Activated CD8-positive, alpha-beta memory T cell treated with anti-CD3 and anti-CD28 coated beads, Interleukin-2, amount 10 ng/mL, durations not matched to agents 7 days and 5 days (primary cell): ENCODE measurements at places on chromosomes 3 and 15.

GRCh38 chr3:155602307-155602706 lies 142.6 kb downstream of the PLCH1 start:
- H3K36me3 ChIP-seq, result no peaks in the 10 kb centered on the region
- DNase-seq, result no peak
- no peaks in the 10 kb centered on the region for H3K4me1 ChIP-seq
- no peak overlapping the region for H3K4me3 ChIP-seq

GRCh38 chr3:36729204-36730056 lies 34.9 kb downstream of the DCLK3 start:
- no peaks in the 10 kb centered on the region for H3K36me3 ChIP-seq
- H3K27me3 ChIP-seq, result peaks cover 18% of the 10 kb centered on the region
- H3K4me1 ChIP-seq, result no peaks in the 10 kb centered on the region
- H3K27ac ChIP-seq, result no peak overlapping the region
- DNase-seq, result no peak

GRCh38 chr3:78802562-78802930 lies 965.3 kb downstream of the ROBO1 start:
- no peaks in the 10 kb centered on the region for H3K4me1 ChIP-seq
- H3K27ac ChIP-seq, result no peak overlapping the region
- H3K36me3 ChIP-seq, result no peaks in the 10 kb centered on the region
- no peak for DNase-seq
- no peak overlapping the region for H3K4me3 ChIP-seq
- no peaks in the 10 kb centered on the region for H3K27me3 ChIP-seq

GRCh38 chr3:32120471-32120870 lies 14.1 kb downstream of the GPD1L start:
- H3K27ac ChIP-seq, result no peak overlapping the region
- H3K27me3 ChIP-seq, result no peaks in the 10 kb centered on the region
- no peak for DNase-seq

DNA sequence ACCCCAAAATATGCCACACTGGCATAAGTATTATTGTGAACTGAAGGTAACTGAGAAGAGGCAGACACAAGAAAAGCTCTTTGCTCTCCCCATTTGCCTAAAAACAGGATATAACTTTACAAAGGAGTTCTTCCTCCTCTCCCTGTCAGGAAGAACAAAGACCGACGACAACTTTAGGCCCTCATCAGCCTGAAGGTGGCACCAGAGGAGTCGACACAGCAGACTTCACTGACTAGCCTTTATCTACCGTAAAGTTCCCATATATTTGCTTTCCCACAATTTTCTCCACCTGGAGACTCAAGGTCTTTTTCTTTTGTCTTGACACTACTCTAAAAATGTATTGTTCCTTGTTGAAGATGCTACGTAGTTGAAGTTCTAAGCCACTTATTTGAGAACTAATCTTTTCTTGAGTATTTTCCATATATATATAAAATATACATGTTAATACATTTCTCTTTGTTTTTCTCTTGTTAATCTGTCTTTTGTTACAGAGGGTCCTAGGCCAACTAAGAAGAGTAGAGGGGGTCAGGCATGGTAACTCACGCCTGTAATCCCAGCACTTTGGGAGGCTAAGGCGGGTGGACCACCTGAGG lies 16.2 kb upstream of the XIRP1 start:
- DNase-seq, result no peak
- H3K36me3 ChIP-seq, result no peaks in the 10 kb centered on the region
- H3K27me3 ChIP-seq, result peaks cover 30% of the 10 kb centered on the region
- no peak overlapping the region for H3K27ac ChIP-seq
- H3K4me1 ChIP-seq, result peaks cover 16% of the 10 kb centered on the region
- no peak overlapping the region for H3K4me3 ChIP-seq

DNA sequence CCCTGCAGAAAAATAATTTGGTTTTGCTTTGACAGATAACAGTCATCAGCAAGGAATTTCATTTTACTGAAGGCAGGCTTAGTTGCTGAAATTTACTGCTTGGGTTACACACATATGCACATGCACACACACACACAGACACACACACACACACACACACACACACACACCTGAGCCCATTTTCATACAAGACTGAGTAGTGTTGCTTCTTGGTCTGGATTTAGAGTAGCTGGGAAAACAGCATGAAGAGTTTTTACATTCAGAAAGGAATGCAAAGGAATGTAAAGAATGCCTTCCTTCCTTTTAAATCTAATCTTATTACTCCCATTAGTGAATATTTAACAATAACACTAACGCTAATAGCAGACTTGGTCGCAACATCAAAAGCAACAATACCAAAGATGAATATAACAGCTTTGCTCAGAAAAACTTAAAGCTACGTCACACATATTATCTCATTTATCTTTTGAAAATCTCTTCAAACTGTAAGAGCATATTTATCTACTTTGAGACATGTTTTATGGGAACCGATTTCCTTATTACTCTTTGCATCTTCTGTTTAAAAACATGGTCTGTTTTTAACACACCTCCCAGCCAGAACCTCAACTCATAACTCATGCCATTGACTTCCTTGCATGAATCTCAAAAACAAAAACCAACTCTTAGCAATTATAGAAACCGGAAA lies 32.5 kb downstream of the RFTN1 start:
- peaks cover 67% of the 10 kb centered on the region for H3K4me1 ChIP-seq
- peaks cover 55% of the 10 kb centered on the region for H3K36me3 ChIP-seq
- no peak for DNase-seq
- peak overlapping the region; percentile 83 for H3K27ac ChIP-seq

DNA sequence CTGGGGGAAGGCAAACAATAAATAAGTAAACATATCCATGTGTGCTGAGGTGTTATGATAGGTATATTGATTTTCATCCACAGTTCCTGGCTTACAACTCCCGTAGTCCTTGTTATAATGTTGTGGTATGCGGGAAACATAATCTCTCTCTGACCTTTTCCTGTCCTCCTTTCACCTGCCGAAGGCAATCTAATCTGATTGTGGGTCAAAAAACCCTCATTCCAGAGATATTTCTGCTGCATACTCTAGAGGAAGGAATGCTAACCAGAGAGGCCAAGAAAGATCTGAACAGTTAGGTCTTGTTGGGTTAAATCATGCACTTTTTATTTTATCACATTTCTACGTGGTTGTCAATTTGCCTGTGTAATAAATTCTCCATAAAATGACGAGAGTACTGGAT lies 383.6 kb upstream of the SEMA6D start:
- H3K27me3 ChIP-seq, result no peaks in the 10 kb centered on the region
- H3K4me1 ChIP-seq, result no peaks in the 10 kb centered on the region
- no peak for DNase-seq
- no peak overlapping the region for H3K4me3 ChIP-seq

DNA sequence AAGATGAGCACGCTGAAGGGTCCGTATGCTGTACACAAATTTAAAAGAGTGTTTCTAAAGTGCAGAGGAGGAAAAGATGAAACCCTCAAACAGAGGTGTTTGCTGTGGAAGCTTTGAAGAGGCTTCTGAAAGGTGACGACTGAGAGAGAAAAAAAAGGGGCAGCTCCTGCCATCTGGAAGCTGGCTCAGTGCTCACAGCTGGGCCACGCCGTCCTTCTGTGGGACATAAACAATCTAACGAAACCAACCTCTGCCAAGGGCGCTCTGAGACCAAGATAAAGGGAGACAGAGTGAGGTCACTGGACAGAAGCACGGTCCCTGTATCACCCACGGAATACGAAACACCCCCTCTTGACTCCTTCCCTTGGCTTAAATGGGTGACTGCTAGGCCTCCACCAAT lies 96.3 kb upstream of the SLC6A6 start:
- H3K4me3 ChIP-seq, result no peak overlapping the region
- peaks cover 16% of the 10 kb centered on the region for H3K4me1 ChIP-seq
- H3K27ac ChIP-seq, result no peak overlapping the region
- DNase-seq, result no peak

DNA sequence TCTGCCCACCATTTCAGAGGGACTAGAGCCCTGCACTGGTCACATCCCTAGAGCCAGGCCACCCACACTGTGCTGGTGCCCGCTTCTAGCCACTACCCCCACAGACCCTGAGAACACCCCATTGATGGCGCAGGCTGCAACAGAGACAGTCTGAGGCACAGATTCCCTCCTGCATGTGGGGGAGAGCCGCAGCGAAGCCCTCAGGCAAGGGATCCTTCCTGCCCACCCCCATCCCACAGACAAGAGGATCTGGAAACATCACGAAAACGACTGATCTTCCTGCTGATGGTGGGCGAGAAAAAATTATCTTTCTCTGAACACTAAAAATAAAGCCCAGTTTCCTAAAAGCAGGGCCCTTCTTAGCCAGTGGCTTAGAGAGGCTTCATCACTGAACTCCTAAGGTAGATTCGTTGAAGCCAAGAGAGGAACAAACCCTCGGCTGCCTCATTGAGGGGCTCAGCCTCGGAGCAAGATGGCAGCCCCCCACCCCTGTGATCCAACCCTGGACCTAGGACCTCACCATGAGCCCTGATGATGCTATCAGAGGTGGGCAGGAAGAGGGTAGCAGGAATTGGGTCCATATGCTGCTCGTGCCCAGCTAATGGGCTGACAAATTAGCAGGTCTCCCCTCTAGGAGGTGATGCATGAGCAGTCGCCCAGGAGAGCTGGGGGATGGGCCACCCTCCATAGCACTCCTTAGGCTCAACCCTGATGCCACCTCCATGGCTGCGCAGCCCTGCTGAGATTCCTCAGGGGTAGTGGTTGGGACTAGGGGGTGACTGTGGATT lies 54.5 kb downstream of the CACNA2D2 start:
- no peak for DNase-seq
- H3K27me3 ChIP-seq, result no peaks in the 10 kb centered on the region
- H3K27ac ChIP-seq, result peak overlapping the region; percentile 31
- no peak overlapping the region for H3K4me3 ChIP-seq
- H3K4me1 ChIP-seq, result peaks cover 16% of the 10 kb centered on the region

DNA sequence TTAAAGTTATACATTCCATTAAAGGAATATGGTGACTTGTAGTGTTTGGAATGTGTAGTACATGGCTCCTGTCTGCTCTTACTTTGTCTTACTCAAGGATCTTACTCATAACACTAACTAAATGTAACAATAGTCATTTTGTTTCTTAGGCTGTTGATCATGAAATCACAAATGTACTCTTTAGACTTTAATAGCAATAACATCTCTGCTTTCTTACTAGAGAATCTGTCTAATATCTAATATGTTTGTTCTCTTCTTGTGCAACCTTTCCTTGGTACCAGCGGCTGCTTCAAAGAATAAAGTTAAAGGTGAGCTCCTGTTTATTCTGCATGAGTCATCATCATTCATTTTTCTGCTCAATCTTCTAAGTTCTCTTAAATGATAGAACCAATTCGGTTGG lies 767.5 kb downstream of the CADM2 start:
- H3K4me3 ChIP-seq, result no peak overlapping the region
- no peak overlapping the region for H3K27ac ChIP-seq
- no peaks in the 10 kb centered on the region for H3K4me1 ChIP-seq
- DNase-seq, result no peak
- no peaks in the 10 kb centered on the region for H3K27me3 ChIP-seq

- peaks cover 2% of the 10 kb centered on the region for H3K36me3 ChIP-seq
- no peaks in the 10 kb centered on the region for H3K27me3 ChIP-seq
- no peak overlapping the region for H3K4me3 ChIP-seq
- no peak for DNase-seq
- no peaks in the 10 kb centered on the region for H3K4me1 ChIP-seq
Measured at GRCh38 chr3:100023595-100023994, 90.7 kb downstream of the FILIP1L start.

DNA sequence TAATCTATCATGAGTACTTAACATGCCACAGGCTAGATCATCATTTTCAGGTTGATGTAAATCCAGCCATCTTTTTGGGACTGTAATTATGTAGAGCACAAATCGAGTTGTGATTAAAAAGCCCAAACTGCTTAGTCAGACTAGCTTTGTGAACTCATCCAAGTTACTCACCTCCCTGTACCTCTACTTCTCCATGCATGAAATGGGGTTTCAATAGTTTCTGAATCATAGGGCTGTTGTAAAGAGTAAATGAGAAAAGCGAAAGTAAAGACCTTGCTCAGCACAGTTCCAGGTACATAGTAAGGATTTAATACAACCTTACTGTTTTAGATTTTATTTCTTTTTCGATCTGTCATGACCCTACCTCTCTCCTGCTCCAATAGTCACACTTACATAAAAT lies 85.6 kb upstream of the GAP43 start:
- H3K27ac ChIP-seq, result no peak overlapping the region
- DNase-seq, result no peak
- H3K36me3 ChIP-seq, result no peaks in the 10 kb centered on the region
- no peak overlapping the region for H3K4me3 ChIP-seq
- no peaks in the 10 kb centered on the region for H3K4me1 ChIP-seq

DNA sequence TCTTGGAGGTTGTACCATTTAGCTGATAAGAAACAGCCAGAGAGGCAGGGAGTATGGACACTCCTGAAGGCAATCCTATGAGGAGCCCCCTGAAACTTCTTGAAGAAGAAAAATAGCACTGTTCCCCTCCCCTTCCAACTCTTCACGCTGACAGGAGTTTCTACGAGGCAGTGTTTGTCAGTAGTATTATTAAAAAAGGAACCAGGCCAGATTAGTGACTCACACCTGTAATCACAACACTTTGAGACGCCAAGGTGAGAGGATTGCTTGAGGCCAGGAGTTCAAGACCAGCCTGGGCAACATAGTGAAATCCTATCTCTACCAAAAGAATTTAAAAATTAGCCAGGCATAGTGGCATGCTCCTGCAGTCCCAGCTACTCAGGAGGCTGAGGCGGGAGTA lies 38.7 kb downstream of the WWTR1 start:
- H3K36me3 ChIP-seq, result peaks cover 2% of the 10 kb centered on the region
- H3K27ac ChIP-seq, result no peak overlapping the region
- peaks cover 49% of the 10 kb centered on the region for H3K4me1 ChIP-seq
- H3K4me3 ChIP-seq, result no peak overlapping the region
- H3K27me3 ChIP-seq, result peaks cover under 1% of the 10 kb centered on the region

DNA sequence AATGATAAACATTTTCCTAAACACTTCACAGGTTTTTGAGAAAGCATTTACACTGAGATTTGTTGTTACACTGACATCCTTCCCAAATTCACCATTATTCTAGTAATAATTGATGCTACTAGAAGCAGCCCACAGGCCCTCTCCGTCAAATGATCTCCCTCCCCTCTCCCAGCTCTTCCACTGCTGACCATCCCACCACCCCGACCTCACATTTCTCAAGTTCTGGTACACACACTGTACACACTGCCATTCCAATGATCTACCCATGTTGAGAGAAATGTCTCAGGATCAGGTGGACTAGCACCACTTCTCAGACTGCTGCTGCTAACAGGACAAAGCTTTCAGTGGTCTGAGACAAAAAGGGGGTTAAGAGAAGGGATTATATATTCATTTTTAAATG lies 3.5 kb downstream of the TBC1D5 start:
- H3K27me3 ChIP-seq, result no peaks in the 10 kb centered on the region
- no peak for DNase-seq
- H3K4me1 ChIP-seq, result peaks cover 45% of the 10 kb centered on the region
- H3K27ac ChIP-seq, result no peak overlapping the region
- H3K4me3 ChIP-seq, result no peak overlapping the region
- H3K36me3 ChIP-seq, result peaks cover 23% of the 10 kb centered on the region

DNA sequence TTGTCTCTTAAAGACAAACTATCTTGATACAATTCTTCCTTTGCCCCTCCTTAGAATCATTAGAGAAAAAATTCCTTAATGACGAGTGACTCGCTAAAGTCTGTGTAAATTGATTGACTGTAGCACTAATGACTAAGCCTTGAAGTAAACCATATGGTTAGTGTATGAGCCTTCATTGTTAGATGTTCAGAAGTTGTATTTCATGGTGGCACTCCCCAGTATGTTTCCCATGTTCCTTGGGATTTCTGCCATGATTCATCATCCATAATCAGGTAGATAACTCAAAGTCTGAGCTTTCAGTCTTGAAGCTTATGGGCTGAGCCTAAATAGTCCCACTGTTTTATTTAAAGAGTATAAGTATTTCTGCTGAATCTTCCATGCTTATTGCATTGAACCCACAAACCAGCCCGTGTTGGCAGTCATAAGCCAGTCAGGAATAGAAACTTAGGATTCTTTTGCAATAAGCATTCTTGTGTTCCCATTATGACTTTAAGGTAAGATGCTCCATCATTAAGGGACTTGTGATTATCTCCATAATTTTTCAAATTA lies 371.2 kb upstream of the RARB start:
- no peak for DNase-seq
- H3K4me1 ChIP-seq, result no peaks in the 10 kb centered on the region
- no peaks in the 10 kb centered on the region for H3K36me3 ChIP-seq
- no peak overlapping the region for H3K27ac ChIP-seq
